ENCODE measurements at places on chromosomes 6 and 20.

DNA sequence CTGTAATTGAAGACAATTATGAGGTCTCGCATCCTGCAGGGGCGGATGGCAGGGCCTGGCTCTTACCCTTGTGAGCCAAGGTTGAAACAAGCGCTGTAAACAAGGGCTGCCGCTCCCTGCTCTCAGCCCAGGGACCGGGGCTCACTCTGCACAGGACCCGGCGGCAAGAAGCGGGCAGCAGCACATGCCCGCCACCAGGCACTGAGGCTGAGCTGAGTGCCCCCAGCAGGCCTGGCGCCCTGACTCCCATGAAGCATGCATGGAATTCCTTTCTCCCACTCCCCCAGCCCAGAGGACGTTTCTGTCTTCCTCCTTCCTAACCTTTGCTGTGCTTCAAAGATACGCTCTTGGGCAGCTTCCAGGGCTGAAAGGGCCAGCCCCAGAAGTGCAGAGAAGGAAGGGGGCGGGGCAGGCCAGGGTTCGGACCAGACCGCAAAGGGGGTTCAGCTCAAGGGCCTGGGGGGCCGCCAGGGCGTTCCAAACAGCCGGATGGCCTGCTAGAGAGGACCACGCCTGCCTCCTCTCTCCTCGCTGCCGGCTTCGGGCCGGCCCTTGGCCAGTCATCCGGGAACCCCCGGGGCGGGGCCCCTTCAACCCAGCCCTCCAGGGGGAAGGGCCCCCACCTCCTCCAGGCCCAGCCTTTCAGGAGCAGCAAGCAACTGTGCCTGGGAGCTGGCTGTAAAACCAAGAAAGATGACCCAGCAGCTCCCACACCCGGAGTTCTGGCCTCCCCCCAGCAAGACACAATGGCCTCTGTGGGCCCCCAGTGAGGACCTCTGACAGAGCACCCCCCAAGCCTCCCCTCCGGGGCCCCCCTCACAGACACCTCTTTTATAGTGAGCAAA is 109.9 kb downstream of the NOL4L start:
- DNase-seq: peak; percentile 97

DNA sequence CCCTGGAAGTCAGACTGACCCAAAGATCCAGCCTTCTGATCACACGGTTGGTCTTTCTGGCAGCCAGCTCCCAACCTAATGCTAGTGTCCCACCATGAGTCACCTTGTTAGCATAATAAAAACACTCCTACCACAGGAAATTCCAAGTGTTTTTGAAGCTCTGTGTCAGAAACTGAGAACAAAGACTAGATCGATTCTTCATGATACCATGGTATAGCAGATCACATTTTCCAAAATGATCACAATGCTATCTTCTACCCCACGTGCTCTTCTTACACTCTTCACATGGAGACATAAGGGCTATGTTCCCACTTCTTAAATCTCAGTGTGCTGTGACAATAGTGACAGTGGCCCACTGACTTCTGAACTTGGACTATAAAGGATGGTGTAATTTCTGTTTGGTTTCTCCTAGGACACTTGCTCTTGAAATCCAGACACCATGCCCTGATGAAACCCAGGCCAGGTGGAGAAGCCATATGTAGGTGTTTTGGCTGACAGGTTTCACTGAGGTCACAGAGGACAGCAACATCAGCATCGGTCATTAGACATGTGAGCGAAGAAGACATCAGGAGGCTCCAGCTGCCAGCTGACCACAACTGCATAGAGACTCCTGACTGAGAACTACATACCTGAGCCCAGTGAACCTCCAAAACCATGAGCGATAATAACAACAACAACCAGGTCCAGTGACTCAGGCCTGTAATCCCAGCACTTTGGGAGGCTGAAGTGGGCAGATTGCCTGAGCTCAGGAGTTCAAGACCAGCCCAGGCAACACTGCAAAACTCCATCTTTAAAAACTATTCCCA is 57.5 kb downstream of the MKKS start:
- no peak for DNase-seq

- DNase-seq: no peak
Observed at GRCh38 chr6:109695468-109695867, 4.4 kb downstream of the FIG4 start.

DNA sequence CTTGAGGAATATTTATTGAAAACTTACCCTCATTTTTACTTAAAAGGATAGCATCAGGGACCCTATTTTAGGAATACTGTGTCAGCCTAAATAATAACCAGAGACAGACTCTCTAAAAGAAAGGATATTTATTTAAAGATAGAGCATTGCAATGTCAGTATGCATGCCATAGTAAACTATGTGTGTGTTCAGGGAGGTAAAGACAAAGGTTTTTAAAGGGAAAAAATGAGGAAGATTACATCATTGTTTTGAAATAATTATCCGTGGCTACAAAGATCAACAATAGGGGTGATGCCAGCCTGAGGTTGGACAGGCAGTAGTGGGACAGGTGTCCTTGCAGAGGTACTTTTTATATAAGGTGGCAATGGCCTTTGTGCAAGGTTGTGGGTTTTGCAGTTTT is 23.7 kb upstream of the CFAP206 start:
- DNase-seq: no peak

DNA sequence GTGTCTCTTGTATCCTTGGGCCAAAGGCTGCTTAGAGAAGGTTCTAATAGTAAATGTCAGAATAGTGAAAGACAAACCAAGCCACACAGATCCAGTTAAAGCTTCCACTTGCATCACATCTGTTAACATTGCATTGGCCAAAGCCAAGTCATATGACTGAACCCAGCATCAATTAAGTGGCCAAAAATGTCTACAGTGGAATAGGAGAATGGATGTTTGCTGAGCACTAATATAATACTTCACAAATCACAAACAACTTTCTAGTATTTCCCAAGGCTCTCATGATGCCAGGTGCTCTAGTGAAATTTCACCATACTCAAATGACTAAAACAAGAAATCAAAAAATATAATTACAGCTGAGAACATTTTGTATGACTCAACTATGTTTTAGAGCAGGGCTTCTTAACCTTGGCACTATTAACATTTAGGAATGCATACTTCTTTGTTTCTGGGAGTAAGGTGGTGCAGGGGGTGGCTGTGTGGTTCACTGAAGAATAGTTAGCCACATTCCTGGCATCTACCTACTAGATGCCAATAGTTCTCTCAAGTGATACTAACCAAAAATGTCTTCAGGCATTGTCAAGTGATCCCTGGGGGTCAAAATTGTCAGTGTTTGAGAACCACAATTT is 148.0 kb upstream of the SPTLC3 start:
- DNase-seq: no peak

- DNase-seq: no peak
Observed at GRCh38 chr6:54718541-54719023, 128.0 kb upstream of the FAM83B start.

DNA sequence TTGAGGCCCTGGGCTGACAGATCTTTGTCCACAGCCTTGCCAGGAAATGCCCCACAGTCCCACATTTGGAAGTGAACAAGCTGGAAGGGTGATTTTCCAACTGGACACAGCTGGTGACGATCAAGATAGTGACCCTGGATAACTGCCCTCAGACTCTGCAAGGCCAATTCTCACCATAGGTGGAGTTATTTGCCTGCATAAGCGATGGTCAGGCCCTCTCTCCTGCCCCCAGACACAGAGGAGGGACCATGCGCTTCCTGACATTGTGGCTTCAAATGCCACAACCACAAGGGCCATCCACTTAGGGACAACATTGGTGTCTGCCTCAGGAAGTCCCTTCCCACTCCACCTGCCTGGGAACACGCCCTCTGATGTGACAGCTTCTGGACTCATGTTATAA is 96.0 kb downstream of the JPH2 start:
- no peak for DNase-seq

DNA sequence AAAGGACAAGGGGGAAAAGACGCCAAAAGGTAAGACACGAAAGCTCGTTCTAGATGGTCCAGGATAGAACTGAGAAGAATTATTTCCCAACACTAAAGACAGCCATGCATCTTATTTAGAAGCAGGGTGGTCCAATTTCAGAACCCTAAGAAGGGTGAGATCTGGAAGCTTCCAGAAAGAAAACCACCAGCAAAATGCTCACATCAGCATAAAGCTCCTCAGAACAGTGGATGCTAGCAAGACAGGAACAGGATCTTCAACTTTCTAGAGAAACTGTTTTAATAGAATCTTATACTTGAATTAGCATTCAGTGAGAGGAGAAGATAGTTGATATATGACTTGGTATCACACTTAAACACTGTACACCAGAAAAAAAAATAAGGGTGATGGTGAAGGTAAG is 101.5 kb downstream of the ZFP64 start:
- DNase-seq: no peak

- no peak for DNase-seq
Observed at GRCh38 chr20:46430921-46431712, 24.7 kb upstream of the ELMO2 start.

GRCh38 chr6:121612927-121613326 is 177.5 kb downstream of the GJA1 start:
- DNase-seq: no peak

DNA sequence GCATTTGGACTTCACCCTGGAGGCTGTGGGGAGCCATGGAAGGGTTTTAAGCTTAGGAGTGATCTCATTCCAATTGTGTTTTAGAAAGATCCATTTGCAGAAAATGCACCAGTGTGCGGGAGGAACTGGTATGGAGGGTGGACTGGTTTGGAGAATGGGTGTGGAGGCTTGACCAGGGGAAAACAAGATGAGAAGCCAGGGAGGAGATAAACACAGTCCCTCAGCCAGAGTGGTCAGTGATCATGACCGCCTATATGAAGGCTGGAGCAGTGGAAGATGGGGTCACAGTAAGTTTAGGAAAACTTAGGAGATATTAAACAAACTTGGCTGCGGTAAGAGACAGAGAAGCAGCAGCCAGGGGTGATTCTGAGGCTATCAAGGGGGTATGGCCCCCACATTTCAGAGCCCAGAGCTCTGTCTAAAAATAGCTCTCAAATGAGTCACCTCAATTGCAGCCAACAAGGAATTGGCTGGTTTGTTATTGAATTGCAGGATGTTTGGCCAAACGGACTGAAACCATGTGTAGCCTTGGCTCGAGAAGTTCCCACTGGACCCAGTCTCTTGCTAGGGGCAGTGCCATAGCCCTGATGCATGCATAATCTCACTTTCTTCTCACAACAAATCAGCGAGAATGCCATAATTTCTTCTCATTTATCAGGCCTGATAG is 159.9 kb upstream of the TOP1 start:
- DNase-seq: peak; percentile 69

DNA sequence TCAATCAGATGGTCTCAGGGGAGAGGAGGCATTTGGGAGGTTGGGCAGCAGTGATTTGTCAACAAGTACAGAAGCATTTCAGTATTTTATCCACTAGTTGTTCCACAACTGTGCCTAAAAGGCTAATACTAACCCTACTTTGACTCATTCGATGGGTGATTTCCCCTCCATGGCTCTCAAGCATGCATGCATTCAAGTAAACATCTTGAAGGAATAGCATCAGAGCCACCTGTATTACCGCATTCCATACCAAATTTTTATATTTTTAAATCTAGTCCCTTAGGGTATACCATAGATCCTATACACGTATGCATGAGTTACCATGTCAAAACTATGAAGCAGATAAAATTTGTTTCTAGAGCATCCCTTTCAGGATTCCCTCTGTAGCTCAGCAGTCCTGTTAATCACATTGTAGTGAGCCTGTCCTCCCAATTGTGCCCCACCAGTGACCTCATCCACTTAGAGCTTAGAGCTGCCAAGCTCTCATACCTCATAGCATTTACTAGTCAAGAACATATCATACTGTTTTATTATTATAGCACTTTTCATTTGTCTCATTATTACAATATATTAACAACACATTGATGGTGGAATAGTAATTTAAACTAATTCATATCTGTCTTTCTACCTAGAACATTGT is 213.8 kb downstream of the LAMA2 start:
- no peak for DNase-seq

DNA sequence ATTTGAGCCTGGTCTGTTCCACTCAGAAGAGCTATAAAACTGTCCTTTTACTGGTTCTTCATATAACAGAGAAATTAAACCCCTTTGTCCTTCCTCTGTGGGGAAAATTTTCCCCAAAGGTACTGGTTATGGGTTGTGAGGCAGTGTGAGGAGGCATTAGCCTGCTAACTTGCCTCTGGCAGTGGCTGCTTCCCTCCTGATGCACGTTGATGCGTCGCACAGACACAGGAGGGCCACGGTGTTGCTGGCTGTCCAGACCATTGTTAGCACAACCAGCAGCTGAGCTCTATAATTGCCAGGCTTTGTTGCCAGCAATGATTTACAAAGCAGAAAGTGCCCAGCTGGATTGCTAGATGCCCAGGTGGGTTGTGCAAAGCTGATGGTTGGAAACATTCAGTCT is 10.1 kb downstream of the AAR2 start:
- no peak for DNase-seq

DNA sequence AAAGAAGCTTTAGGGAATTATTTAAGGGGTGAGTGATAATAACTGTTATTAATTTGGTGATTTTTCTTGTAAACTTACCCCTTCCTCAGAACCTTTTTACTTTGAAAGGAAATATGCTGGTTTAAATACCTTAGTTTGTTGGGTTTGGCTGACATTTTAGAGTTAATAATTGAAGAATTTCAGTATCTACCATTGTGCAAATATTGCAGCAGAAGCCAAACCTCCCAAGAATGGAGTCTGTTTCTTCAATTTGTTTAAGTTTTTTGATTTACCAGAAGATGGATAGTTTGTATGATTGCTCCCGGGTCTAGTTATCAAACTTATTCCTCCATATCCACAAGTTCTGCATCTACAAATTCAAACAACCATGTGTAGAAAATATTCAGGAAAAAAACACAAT is 77.1 kb downstream of the ATRN start:
- no peak for DNase-seq

DNA sequence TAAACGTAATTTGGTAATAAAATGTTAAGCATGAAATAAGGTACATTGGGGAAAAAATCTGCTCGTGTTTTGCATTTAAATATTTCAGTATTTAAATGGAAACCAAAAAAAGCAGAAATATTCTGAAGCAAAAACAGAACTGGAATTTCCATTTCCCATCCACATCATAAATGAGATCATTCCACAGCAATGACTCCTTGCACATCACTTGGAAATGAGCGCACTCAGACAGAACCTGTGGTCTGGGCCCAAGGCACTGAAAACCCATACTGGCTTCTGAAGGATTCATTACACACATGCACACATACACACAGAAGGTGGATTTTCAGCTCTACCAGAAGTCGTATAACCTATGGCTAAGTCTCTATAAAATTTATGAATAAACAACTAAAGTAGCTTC is 174.8 kb downstream of the IBTK start:
- no peak for DNase-seq

DNA sequence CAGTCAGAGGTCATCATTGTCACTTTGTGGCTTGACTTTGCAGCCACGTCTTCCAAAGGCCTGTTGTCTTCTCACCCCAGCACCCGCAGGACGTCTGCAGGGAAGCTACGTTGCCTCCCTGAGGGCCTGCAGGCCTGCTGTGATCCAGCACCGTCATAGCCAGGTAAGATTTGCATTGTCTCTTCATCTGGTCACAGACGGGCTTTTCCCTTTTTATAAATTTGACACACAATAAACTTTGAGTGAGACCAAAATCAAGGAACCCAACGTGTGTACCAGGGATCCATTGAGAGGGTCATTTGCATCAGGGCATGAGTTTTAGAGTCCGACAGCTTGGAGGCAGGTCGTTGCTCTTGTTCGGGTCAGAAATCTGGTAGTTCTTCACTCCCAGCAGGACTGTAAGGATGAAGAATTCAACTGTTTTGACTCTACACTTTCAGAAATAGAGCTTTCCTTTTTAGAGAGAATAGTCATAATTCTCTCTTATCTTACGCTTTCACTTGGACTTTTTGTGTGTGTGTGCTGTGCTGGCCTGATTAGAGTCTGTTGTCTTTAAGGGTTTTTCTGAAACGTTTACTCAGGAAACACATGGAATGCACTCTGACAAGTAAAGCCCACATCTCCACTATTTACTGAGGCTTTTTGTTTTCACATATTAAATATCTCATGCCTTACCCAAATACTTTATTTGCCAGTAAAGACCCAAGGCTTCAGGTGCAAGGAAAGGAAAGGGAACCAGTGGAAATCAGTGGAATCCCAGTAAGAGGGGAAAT is 177.2 kb upstream of the TAB2 start:
- no peak for DNase-seq

All from posterior vena cava (tissue), 2 donors.